Left lung (tissue), 14 donors: ENCODE measurements at places on chromosomes 1 and 21. TPM values are rescaled to one million over a fixed set of nuclear protein-coding genes. Genes with fewer than 3 reads are reported as not detected.
A peak's percentile ranks its signal among the peaks of the same experiment; 100 is the strongest.

GRCh38 chr1:20180844-20181207 lies 5.1 kb upstream of the UBXN10 start:
- peaks cover 13% of the 10 kb centered on the region for H3K27me3 ChIP-seq
- H3K4me3 ChIP-seq, result no peak overlapping the region
- H3K36me3 ChIP-seq, result no peaks in the 10 kb centered on the region
- no peak overlapping the region for H3K27ac ChIP-seq
- no peak for DNase-seq

DNA sequence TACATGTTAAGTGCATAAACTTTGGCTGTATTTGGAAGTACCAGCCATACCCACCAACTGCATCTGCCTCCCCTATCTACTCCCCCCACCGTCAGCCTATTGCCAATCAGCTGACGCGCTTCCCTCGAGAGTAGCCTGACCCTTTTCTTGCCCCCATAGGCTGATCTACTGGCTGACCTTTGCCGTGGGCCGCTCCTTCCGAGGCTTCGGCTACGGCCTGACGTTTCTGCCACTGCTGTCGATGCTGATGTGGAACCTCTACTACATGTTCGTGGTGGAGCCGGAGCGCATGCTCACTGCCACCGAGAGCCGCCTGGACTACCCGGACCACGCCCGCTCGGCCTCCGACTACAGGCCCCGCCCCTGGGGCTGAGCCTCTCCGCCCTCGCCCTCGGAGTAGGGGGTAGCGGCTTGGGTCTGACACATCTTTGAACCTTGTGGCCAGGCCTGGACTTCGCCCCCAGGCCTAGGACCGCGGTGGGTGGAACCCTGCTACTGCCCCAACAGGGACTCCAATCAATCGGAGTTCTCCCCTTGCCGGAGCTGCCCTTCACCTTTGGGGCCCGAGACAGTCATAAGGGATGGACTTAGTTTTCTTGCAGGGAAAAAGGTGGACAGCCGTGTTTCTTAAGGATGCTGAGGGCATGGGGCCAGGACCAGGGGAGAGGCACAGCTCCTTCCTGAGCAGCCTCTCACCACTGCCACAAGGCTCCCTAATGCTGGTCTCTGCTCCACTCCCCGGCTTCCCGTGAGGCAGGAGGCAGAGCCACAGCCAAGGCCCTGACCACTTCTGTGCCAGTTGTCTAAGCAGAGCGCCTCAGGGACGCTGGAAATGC lies 4.0 kb downstream of the GLMP start:
- peaks cover 36% of the 10 kb centered on the region for H3K4me1 ChIP-seq
- H3K36me3 ChIP-seq, result no peaks in the 10 kb centered on the region
- peak overlapping the region; percentile 48 for H3K27ac ChIP-seq
- DNase-seq, result peak; percentile 83
- no peaks in the 10 kb centered on the region for H3K27me3 ChIP-seq

DNA sequence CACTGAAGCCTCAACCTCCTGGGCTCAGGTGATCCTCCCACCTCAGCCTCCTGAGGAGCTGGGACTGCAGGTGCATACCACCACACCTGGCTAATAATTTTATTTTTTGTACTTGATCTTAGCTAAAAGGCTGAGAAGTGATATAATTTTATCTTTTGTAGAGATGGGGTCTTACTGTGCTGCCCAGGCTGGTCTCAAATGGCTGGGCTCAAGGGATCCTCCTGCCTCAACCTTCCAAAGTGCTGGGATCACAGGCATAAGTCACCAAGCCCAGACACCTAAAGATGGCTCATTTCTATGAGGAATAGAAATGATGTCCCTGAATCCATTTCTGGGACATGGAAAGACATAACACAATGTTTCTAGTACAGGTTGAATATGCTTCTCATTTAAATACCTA lies 57.8 kb downstream of the TOMM20 start:
- no peaks in the 10 kb centered on the region for H3K36me3 ChIP-seq
- no peak for DNase-seq
- no peak overlapping the region for H3K27ac ChIP-seq

OR2L2 gene
- 0.06 TPM for total RNA-seq

GRCh38 chr1:99004861-99005442 lies at the start of gene PLPPR5:
Gene PLPPR5 (minus strand): TSS chr1:99004861. CDS start chr1:99004671, 190 bp downstream.
- H3K27ac ChIP-seq, result no peak within 1 kb of the TSS
- H3K4me1 ChIP-seq, result peaks cover 12% of the 10 kb centered on the region
- peak; percentile 80 for DNase-seq

GRCh38 chr1:208524925-208525324 lies 280.7 kb upstream of the PLXNA2 start:
- H3K4me3 ChIP-seq, result no peak overlapping the region
- no peak overlapping the region for H3K27ac ChIP-seq
- no peak for DNase-seq
- H3K36me3 ChIP-seq, result no peaks in the 10 kb centered on the region
- peaks cover 12% of the 10 kb centered on the region for H3K27me3 ChIP-seq
- H3K4me1 ChIP-seq, result no peaks in the 10 kb centered on the region

DNA sequence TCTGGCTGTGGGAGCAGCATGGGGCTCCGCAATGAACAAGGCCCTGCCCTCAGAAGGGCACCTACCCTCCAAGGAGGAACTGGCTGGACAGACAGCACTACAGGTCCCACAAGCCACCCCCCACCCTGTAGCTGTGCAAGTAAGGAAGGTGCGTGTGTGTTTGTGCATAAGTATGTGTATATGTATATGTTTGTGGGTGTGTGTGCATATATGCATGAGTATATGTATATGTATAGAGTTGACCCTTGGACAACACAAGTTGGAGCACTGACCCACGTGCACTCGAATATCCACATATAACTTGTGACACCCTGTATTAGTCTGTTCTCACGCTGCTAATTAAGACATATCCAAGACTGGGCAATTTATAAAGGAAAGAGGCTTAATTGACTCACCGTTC lies 22.6 kb upstream of the TENT5C start:
- H3K36me3 ChIP-seq, result no peaks in the 10 kb centered on the region
- DNase-seq, result no peak
- no peaks in the 10 kb centered on the region for H3K4me1 ChIP-seq
- H3K4me3 ChIP-seq, result no peak overlapping the region

GRCh38 chr1:208027861-208028260 lies 116.9 kb upstream of the CD34 start:
- no peak overlapping the region for H3K4me3 ChIP-seq
- H3K27me3 ChIP-seq, result no peaks in the 10 kb centered on the region
- H3K36me3 ChIP-seq, result peaks cover 73% of the 10 kb centered on the region
- peaks cover 5% of the 10 kb centered on the region for H3K4me1 ChIP-seq
- H3K27ac ChIP-seq, result no peak overlapping the region

CD34 gene
- total RNA-seq, result 40.8 TPM

TAS1R1 gene
- not detected for total RNA-seq

- no peak overlapping the region for H3K27ac ChIP-seq
- H3K4me1 ChIP-seq, result no peaks in the 10 kb centered on the region
- no peak overlapping the region for H3K4me3 ChIP-seq
- DNase-seq, result no peak
Measured at GRCh38 chr1:64653466-64653865, 91.4 kb upstream of the RAVER2 start.

- H3K27ac ChIP-seq, result no peak within 1 kb of the TSS
- no peaks in the 10 kb centered on the region for H3K36me3 ChIP-seq
- H3K27me3 ChIP-seq, result peaks cover 3% of the 10 kb centered on the region
- peaks cover 20% of the 10 kb centered on the region for H3K4me1 ChIP-seq
- DNase-seq, result peak; percentile 61
Measured at GRCh38 chr1:7940745-7941436, at the start of gene TNFRSF9. Gene TNFRSF9 (minus strand): TSS chr1:7940839. CDS start chr1:7939994, 845 bp downstream.

CFHR3 gene
- 0.34 TPM for total RNA-seq

DNA sequence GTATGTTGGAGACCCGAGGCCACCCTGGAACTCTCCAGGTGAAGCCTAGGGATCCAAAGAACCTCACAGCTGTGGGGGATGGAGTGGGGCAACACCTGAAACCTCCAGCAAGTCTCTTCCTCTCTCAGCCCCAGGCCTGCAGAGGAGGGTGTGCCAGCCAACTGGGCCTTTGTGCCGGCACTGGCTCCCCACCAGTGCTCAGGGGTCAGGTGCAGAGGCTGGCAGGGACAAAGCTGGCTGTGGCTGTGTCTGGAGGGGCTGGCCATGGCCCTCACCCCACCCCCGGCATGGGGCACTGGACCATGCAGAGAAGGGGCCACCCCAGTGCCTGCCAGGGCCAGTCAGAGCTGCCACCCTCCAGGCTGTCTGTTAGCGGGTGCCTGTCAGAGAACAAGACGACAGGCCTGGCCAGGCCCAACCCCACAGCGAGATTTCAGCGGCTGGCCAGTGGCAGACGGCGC lies 3.9 kb downstream of the COL18A1 start:
- H3K27ac ChIP-seq, result no peak overlapping the region
- no peak for DNase-seq
- H3K4me3 ChIP-seq, result no peak overlapping the region

DNA sequence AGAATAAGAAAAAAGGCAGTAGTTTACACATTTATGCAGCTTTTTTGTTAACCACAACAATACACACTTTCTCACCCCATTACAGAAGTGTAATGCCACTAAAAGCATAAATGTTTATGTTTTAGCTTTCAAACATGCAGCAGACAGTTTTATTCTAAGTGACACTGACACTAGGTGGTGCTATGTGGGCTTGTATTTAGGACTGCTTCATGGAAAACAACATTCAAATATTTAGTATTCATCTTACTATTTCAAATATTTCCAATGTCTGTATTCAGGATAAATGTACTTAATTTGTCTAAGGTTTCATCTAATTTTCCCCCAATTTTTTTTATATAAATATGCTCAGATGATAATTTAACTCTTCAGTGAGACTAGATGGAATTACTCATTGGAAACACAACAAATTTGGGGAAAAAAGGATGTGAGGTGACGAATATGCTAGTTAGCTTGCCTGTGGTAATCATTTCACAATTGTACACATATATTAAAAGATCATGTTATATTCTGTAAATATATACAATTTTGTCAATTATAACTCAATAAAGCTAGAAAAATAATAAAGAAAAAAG lies 71.4 kb downstream of the USP1 start:
- no peaks in the 10 kb centered on the region for H3K36me3 ChIP-seq
- no peak overlapping the region for H3K27ac ChIP-seq
- no peaks in the 10 kb centered on the region for H3K4me1 ChIP-seq
- no peaks in the 10 kb centered on the region for H3K27me3 ChIP-seq
- H3K4me3 ChIP-seq, result no peak overlapping the region

DNA sequence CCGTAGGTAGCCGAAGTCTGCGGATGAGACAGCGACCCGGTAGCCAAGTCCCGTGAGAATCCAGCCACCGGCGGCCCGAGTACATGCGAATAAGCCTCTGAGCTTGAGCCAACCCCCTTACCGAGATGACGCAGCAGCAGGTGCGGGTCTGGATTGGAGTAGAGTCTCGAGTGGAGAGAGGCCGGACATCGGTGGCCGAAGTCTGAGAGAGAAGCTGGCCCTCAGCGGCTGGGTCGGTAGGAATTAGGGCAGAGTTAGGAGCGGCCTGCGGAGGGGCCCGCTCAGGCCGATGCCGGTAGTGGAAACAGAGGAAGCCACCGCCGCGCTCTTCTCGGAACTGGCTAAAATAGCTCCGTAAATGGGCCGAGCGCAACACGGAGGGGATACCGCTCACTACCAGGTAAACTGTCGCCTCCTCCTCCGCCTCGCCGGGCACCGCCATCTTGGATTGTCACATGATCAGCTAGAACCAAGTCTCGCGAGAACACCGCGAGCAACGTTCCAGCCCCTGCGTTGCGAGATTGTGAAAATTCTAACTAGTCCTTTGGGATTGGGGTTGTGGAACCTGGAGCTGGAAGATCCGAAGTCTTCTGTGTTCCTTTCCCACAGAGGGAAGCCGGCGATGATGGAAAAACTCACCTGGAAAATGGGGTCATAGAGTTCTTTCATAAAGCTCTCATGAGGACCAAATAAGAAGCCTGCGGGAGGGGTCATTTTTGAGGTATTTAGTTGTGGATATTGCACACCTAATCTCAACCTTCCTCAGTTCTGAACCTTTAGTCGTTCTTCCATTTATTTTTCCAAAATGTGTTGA lies at the start of gene GPATCH3:
Gene GPATCH3 (minus strand): TSS at position 467 of the 814 bp plus-strand sequence. CDS start 25 bp downstream, at position 442.
- H3K27ac ChIP-seq, result peak within 1 kb of the TSS; percentile 81
- H3K4me1 ChIP-seq, result peaks cover 26% of the 10 kb centered on the region
- DNase-seq, result peak; percentile 91

- H3K36me3 ChIP-seq, result no peaks in the 10 kb centered on the region
- H3K27ac ChIP-seq, result no peak overlapping the region
Measured at GRCh38 chr1:232144696-232145230, 485.2 kb downstream of the SIPA1L2 start.

DNA sequence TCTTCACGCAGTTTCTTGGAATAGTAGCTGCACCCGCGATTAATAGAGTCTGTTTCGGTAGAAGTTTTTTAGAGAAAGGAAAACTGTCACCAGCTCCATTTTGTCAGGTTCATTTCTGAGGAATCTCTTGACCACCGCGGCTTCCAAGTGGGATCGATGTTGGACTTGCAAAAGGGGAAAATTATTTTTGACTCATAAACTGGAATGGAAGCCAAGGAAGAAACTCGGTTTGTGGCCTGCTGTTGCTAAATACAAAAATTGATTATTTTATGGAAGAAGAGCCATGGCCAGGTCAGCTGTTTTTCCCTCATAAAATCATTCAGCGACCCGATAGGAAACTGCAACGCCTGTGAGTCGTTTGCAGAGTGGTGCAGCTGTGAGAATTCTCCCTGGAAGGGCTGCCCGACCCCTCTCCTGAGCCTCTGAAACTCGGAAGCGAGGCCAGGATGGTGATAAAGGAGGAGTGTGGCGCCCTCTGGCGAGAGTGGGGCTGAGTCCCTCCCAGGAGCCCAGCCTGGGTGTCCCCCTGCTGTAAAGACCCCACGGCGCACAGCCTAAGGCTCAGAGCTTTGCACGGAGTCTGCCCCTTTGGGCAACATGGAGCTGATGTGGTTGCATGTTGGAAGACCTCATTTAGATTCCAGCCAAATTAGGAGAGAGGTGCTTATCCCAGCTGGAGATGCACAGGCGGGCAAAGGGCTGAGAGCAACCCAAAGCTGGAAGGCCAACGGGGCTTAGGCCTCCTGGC lies 83.6 kb upstream of the SLC25A33 start:
- H3K4me1 ChIP-seq, result no peaks in the 10 kb centered on the region
- H3K36me3 ChIP-seq, result no peaks in the 10 kb centered on the region
- H3K27me3 ChIP-seq, result no peaks in the 10 kb centered on the region
- H3K4me3 ChIP-seq, result no peak overlapping the region
- DNase-seq, result peak; percentile 63

FAM76A gene
- 19.3 TPM for total RNA-seq

CELA2A gene
- not detected for total RNA-seq

DNA sequence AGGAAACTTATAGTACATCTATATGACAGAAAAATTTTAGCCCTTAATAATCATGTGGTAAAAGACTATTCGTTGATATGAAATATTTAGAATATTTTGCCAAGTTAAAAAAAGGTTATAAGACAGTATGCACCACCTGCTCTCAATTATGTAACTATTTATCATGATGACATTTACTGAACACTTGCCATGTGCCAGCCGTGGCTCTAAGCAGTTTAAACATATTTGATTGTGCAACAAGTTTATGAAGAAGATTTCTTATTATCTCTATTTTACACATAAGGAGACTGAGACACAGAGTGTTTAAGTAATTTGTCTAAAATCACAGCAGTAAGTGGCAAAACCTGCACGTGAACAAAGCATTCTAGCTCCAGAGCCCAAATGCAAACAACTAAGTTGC lies 199.3 kb upstream of the JUN start:
- no peak overlapping the region for H3K27ac ChIP-seq
- H3K36me3 ChIP-seq, result no peaks in the 10 kb centered on the region
- H3K27me3 ChIP-seq, result no peaks in the 10 kb centered on the region
- no peaks in the 10 kb centered on the region for H3K4me1 ChIP-seq

- no peak for DNase-seq
- no peak overlapping the region for H3K27ac ChIP-seq
- H3K4me1 ChIP-seq, result no peaks in the 10 kb centered on the region
- H3K27me3 ChIP-seq, result no peaks in the 10 kb centered on the region
- no peaks in the 10 kb centered on the region for H3K36me3 ChIP-seq
- H3K4me3 ChIP-seq, result no peak overlapping the region
Measured at GRCh38 chr1:167881069-167881468, 32.9 kb downstream of the ADCY10 start.

GRCh38 chr1:70760154-70760553 lies 287.5 kb downstream of the PTGER3 start:
- H3K27me3 ChIP-seq, result no peaks in the 10 kb centered on the region
- no peak overlapping the region for H3K4me3 ChIP-seq
- no peaks in the 10 kb centered on the region for H3K36me3 ChIP-seq
- no peak overlapping the region for H3K27ac ChIP-seq
